ENCODE measurements at places on chromosomes 4 and X.

DNA sequence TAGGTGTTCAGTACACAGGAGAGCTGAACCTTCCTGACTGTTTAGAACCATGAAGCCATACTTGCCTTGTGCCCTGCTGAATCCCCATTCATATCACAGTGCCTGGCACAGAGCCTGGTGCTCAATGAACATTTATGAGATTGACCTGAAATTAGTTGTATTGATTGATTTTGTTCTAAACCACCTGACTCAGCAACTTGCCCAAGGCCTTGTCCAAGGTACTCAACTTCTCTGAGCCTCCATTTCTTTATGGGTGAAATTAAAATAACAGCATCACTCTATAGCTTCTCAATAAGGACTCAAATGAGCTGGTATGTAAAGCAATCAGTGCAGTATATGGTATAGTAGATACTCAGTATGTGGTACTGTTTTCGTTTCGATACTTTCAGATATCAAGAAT is 208.1 kb downstream of the SLC39A8 start:
- DNase-seq = no peak

DNA sequence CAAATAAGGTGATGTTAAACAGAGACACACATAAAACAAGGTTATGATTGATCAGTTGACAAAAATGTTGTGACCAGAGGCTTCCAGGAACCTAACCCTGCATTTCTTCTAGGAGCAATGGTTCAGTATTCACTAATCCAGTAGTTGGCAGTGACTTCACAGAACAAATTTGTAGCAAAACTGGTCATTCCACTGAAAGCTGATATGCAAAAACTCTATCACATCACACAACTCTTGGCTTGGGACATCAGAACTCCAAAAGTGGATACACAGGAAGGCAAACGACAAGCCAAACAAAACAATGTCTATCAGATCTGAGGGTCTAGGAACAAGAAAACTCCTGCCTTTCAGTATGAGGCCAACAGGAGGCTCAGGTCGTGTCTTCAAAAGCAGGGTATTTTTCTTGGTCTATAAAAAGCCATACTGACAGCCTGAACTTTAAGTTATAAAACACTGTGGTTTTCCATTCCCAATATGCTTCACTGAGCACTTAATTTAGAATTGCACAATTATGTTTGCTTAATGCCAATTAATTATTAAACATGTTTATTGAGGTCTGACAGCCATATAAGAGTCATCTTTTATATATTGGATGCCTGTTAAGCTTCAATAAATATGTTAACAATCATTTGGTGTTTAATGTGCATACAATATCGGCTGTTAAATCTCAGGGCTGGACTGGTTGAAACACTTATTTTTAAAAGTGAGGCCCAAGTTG is 45.6 kb downstream of the SOD3 start:
- no peak for DNase-seq

DNA sequence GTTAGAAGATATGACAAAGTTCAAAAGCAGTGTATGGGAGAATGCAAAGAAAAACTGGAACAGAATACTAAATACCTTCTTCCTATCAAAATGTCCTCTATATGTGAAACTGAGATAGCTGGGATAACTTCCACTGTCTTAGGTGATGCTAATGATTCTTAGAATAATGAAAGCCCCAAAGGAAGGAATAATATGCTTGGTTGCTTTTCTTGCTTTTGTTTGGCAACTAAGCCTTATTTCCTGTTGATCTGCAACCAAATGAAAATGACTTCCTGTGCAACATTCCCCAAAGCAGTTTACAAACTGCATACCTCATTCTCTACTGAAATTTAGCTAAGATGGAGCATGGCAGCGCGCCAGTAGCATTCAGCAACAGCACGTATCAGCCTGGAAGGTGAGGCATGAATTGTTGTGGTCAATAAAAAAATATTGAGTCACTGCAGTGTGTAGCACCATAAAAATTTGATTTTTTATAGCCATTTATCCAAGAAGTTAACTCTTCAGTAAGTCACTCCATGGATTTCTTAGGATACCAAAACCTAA is 18.7 kb downstream of the NDNF start:
- DNase-seq = no peak

GRCh38 chr4:188887905-188888304 is 748.7 kb downstream of the TRIML1 start:
- no peak for DNase-seq

DNA sequence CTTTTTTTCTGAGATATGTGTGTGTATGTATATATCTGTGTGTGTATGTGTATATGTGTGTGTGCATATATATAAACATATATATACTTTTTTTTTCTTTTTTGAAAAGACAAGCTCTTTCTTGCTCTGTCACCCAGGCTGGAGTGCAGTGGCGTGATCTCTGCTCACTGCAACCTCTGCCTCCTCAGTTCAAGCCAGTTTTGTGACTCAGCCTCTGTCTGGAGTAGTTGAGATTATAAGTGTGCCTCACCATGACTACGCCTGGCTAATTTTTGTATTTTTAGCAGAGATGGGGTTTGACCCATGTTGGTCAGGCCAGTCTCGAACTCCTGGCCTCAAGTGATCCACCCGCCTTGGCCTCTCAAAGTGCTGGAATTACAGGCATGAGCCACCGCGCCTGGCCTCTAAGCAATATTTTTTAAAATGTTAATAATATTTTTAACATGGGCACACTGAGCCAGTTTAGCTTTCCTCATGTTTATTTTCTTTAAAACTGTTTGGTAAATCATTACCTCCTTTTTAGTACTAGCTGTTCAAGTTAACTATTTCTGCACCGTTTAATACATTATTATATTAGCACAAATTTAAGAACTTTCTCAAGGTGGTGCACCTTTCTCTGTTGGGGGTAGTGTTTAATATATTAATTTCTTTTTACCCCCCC is 33.3 kb downstream of the BBS12 start:
- DNase-seq = no peak

GRCh38 chr4:55386073-55386472 is 9.7 kb upstream of the TMEM165 start:
- DNase-seq = no peak

DNA sequence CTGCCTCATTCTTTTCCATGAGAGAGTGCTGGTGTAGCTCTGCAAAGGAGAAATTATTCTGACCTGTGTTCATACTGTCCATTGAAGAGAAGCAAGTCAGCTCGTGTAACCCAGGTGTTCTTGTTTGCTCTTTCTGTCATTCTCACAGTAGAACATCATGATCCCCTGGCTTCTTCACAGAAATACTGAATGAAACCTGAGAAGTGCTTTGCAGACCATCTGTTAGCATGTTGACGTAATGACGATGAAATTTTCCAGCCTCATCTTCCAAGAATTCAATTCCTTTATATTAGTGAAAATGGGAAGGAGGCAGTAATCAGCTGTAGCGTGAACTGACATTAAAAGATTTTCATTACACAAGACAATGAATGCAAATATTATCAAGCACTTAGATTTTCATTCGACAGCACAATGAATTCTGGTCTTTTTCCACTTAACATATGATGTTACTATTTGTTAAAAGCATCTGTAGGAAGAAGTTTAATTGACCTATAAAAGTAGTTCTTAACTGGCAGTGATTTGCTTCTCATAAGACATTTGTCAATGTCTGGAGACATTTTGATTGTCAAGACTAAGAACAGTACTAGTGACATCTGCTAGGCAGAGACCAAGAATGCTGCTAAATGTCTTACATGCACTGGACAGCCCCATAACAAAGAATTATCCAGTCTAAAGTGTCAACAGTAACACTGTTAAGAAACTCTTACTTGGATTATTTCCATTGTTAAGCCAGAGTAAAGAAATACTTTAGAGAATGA is 246.3 kb downstream of the BANK1 start:
- no peak for DNase-seq

GRCh38 chr4:44988011-44988410 is 261.7 kb upstream of the GNPDA2 start:
- no peak for DNase-seq
